ENCODE measurements at places on chromosomes 3 and 15.

DNA sequence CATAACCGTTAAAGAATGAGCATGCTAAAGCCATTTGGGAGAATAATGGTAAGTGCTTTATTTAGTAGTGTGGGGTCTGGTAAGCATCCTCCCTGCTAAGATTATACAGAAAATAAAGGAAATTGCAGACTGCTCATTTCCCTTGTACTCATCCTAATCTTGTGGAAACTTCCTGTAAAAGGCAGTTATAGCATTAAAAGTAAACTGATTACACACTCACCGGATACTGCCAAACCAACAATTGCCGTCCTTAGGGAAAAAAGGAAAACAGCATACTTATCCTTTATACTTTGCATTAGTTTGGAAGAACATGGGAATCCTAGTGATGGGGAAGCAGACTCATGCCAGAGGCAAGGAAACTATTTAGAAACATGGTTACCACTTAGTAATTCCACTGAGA, 5.3 kb upstream of the SPRED1 start:
- H3K4me3 ChIP-seq, result no peak overlapping the region
- no peaks in the 10 kb centered on the region for H3K27me3 ChIP-seq
- H3K4me1 ChIP-seq, result no peaks in the 10 kb centered on the region

DNA sequence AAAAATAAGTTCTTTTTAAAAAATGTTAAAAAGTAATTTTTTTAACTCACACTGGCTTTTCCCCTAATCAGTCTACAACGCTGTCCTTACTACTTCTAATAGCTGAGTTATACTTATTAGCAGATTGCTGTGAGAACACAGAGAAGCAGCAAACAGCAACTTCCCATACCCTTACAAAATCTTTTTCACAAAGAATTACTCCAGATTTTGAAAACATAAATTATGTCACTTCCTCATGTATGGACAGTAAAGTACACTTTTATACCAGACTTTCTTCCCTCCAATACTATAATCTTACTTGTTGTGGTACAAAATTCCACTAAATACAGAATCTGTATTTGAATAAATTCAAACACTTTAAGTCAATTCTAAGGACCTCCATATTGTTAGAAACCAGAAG, 2.1 kb downstream of the PHC3 start:
- peaks cover 10% of the 10 kb centered on the region for H3K4me1 ChIP-seq
- peak overlapping the region; percentile 12 for H3K27ac ChIP-seq
- no peak for DNase-seq
- no peaks in the 10 kb centered on the region for H3K27me3 ChIP-seq
- H3K4me3 ChIP-seq, result peak overlapping the region; percentile 99

DNA sequence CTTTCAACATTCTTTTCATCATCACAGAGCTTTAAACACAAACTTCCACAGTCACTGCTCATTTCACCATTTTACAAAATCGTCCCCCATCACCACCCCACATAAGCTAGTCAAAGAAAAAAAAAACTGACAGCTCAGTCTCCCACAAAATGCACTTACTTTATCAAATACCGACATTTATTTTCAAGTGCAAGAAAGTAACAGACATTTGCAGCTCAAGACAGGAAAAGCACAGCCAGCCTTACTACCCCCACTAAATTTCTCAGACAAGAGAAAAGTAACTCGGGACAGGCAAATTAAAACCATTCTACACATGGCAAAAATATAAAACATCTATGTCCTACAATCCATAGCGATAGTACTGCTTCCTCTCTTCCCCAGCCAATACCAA, 402.4 kb downstream of the SHQ1 start:
- no peaks in the 10 kb centered on the region for H3K36me3 ChIP-seq
- H3K4me1 ChIP-seq, result peaks cover 13% of the 10 kb centered on the region
- no peaks in the 10 kb centered on the region for H3K27me3 ChIP-seq
- peak overlapping the region; percentile 95 for H3K27ac ChIP-seq
- peak overlapping the region; percentile 94 for H3K4me3 ChIP-seq
- DNase-seq, result no peak

DNA sequence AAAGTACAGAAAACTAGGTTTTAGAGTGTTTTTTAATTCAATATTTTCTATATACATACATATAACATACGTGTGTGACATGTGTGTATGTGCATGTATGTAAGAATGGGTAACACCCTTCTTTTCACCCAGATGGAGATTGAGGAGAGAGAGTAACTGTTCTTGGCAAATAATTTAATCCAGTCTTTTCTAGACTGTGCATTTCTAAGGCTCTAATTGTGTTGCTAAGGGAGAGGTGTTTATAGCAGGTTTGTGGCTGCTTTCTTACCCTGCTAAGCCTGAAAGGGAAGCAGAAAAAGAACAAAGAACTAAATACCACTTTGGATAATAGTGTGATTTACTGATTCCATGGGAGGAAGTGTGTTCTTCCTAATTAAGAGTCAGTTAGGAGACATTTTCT, 46.0 kb upstream of the ALDH1L1 start:
- no peaks in the 10 kb centered on the region for H3K4me1 ChIP-seq
- H3K36me3 ChIP-seq, result no peaks in the 10 kb centered on the region
- H3K27ac ChIP-seq, result no peak overlapping the region
- no peak for DNase-seq
- H3K4me3 ChIP-seq, result no peak overlapping the region

DNA sequence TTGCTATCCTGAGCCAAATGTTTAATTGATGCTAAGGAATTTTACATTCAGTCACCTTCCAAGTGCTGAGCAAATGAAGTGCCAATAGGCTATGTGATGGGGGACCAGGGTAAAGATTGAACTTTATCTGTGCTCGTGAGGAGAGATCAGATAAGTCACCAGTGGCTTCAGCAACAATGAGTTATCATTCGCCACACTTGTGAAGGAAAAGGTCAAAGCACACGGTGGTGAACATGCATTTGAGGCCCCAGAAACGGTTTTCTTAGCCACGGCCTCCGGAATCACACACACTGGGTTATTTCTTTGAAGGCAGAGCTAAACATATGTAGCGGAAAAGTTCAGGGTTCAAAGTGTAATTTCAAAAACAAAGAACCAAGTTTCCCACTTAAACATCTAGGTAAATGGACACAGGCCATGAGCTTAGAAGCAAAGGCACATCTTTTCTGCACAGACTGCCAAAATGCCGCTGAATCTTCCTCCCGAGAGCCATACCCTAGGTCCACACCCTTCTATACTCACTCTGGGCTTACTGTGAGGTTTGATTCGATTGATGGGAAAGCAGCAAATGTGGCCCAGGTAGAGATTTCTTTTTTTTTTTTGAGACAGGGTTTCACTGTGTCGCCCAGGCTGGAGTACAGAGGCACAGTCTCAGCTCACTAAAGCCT, 268.5 kb downstream of the SHQ1 start:
- H3K27me3 ChIP-seq, result no peaks in the 10 kb centered on the region
- DNase-seq, result no peak
- H3K36me3 ChIP-seq, result no peaks in the 10 kb centered on the region
- no peak overlapping the region for H3K27ac ChIP-seq

GRCh38 chr3:127061641-127062040, 78.7 kb downstream of the PLXNA1 start:
- no peaks in the 10 kb centered on the region for H3K27me3 ChIP-seq
- no peaks in the 10 kb centered on the region for H3K4me1 ChIP-seq
- H3K4me3 ChIP-seq, result no peak overlapping the region
- H3K36me3 ChIP-seq, result no peaks in the 10 kb centered on the region
- DNase-seq, result no peak

DNA sequence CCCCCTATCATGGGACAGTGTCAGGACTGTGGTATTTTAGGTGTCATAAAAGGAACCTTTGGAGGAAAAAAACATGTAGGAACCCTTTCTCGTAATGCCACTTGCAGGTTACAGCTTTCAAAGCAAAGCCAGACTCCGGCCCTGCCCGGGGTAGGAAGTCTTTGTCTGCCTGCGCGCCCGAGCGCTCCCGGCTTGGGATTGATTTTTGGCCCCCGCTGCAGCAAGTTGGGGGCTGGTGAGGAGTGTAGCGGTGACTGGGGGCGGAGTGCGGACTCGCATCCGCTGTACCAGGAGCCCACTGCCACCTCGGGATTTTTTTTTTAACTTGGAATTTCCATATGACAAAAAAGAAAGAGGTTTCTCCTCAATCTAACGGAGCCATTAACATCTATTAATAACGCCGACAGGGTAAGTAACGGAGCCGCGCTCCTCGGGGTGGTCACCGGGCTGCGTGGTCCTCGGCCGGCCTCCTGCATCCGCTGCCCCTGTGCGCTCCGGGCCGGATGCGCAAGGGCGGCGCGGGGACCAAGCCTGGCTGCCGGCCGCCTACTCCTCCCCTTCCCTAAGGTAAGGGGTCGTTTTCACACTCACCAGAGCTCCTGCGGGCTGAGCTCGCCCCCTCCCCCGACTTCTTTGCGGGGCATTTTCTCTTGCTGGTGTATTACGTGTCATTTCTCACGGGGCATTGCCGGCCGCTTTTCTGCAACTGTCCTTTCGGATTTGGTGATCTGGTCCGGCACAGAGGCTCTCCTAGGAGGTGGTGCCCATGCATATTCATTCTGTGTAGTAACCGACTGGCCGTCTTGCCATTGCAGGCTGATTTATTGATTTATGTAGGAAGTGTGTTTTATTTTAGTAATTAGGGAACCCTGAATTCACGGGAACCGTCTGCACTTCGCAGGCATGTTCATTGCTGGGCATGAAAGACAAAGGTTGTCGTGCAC, 219.8 kb upstream of the TOPAZ1 start:
- H3K27me3 ChIP-seq, result peaks cover 21% of the 10 kb centered on the region
- H3K27ac ChIP-seq, result no peak overlapping the region
- no peaks in the 10 kb centered on the region for H3K4me1 ChIP-seq
- no peaks in the 10 kb centered on the region for H3K36me3 ChIP-seq
- no peak for DNase-seq

- no peaks in the 10 kb centered on the region for H3K36me3 ChIP-seq
- peaks cover 8% of the 10 kb centered on the region for H3K4me1 ChIP-seq
- DNase-seq, result peak; percentile 91
- peak overlapping the region; percentile 90 for H3K4me3 ChIP-seq
- H3K27me3 ChIP-seq, result no peaks in the 10 kb centered on the region
These were observed 1.3 kb downstream of the ARL6IP5 start for GRCh38 chr3:69085833-69086722.

DNA sequence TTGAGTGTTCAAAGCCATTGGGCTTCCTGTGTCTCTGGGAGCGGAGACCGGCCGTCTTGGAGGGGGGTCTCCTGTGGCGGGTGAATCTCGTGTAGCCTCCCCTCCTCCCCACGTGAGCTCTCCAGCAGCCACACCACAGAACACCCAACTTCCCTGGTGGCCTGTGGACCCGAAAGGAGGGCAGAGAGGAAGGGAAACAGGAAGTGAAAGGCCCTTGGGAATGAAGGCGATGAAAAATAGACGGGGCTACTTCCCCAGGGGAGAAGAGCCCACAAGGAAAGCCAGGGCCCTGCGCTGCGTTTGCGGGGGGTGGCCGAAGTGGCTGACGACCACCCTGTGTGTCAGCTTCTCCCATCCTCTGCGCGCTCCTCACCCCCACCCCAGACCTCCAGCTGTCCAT, 5.4 kb downstream of the ANKRD63 start:
- H3K36me3 ChIP-seq, result no peaks in the 10 kb centered on the region
- peaks cover 23% of the 10 kb centered on the region for H3K27me3 ChIP-seq
- H3K4me3 ChIP-seq, result no peak overlapping the region
- H3K27ac ChIP-seq, result no peak overlapping the region
- H3K4me1 ChIP-seq, result no peaks in the 10 kb centered on the region
- no peak for DNase-seq

DNA sequence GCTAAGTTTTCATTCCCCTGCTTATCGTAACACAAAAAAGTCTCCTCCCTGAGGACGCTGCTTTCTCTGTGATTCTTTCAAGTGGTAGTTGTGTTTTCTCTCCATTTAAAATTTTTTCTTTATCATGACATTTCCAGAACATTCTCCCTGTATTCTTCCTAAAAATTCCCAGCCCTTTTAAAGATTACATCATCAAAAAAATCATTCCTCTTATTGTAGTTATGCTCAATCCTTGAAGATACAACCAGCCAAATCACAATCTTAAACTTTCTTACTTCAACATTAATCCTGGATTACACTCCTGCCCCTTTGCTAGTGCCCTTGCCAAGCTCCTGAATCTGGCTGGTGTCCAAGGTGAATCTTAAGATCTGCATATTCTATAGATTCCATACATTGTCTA, 163.7 kb upstream of the CBLB start:
- H3K27ac ChIP-seq, result no peak overlapping the region
- H3K4me1 ChIP-seq, result no peaks in the 10 kb centered on the region
- no peaks in the 10 kb centered on the region for H3K27me3 ChIP-seq
- no peaks in the 10 kb centered on the region for H3K36me3 ChIP-seq
- H3K4me3 ChIP-seq, result no peak overlapping the region
- DNase-seq, result no peak

GRCh38 chr3:156445117-156446090, 109.5 kb downstream of the SSR3 start:
- no peak overlapping the region for H3K4me3 ChIP-seq
- DNase-seq, result no peak
- H3K27ac ChIP-seq, result no peak overlapping the region
- no peaks in the 10 kb centered on the region for H3K4me1 ChIP-seq

DNA sequence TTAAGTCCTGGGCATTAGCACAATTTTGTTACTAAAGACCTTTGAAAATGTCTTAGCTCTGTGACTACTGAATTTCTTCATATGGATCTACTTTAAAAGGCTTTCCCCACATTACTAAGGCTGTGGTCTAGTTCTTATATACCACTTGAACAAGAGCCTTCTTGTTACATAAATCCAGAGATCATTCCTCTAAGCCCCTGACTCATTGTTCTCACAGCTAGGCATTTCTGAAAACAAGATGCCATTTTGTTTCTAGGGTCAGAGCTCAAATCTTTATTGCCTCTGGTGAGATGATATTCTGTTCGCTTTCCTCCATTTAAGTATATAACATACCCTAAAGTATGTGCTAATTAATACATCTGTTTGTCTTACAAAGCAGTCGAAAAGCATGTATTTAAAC, 29.8 kb upstream of the LPP start:
- H3K4me1 ChIP-seq, result no peaks in the 10 kb centered on the region
- no peak overlapping the region for H3K27ac ChIP-seq
- H3K36me3 ChIP-seq, result no peaks in the 10 kb centered on the region

GRCh38 chr3:4387210-4388204, 79.6 kb downstream of the SUMF1 start:
- no peaks in the 10 kb centered on the region for H3K27me3 ChIP-seq
- no peaks in the 10 kb centered on the region for H3K36me3 ChIP-seq
- no peaks in the 10 kb centered on the region for H3K4me1 ChIP-seq
- no peak for DNase-seq

DNA sequence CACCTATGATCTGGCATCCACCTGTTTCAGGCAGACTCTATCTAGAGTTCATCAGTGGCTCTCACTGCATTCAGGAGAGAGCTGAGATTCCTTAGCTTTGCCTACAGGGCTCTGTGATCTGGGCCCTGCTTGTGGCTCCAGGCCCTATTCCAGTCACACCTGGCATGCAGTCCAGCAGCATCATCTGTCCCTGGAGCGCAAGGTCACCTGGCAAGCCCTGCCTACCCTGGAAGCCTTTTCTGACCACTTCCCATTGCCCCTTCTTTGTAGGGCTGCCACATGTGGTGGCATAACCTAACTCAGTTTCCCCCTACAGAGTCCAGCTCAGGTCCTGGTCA, 115.1 kb upstream of the PLXNA1 start:
- no peak overlapping the region for H3K4me3 ChIP-seq
- H3K4me1 ChIP-seq, result no peaks in the 10 kb centered on the region
- no peak overlapping the region for H3K27ac ChIP-seq
- DNase-seq, result no peak

Measured in uterus (tissue), 4 donors.